ENCODE measurements at places on chromosomes 7 and 10.

DNA sequence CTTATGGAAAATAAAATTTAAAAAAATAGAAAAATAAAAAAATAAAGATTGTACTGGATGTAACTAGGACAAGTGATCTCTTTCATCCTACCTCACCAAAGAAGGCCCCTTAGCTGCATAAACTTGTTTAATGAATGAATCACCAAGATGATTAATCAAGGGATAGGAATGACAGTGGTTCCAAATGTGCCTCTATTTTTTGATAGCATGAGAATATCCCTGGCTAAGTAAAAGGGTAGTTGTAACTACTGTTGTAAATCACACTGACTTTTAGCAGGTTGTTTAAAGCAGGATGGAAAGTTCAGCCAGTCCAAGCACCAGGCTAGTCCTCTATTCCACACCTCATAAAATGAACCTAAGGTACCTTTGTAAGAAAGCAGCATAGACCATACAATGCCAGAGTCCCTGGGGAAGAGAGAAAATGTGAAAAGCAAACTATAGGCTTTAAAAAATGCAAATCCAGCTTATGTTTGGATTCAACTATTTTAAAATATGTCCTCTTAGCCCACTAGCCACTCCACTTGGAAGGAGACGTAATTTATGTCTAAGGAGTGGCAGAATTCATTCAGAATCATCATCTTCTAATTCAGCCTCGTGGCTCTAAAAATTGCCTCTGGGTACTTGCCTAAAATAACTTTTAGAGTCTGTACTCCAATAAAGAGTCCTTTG lies 126.8 kb downstream of the SKIDA1 start:
- DNase-seq: peak; percentile 26

DNA sequence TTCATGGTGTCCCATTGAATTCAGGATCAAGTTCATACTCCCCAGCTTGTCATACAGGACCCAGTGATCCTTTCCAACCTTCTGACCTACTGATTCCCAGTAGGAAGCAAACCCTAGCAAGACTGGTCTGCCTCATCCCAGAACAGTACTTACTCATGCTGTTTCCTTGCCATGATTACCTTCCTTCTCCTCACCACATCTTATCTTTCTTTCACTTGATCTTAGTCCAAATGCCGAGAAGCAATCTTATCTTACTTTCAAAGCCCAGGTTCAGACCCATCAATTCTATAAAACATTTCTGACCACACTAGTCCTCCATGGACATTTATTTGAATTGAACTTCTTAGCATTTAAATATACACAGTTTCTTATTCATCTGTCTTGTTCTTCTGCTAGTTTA lies 26.6 kb upstream of the ATRNL1 start:
- DNase-seq: no peak

DNA sequence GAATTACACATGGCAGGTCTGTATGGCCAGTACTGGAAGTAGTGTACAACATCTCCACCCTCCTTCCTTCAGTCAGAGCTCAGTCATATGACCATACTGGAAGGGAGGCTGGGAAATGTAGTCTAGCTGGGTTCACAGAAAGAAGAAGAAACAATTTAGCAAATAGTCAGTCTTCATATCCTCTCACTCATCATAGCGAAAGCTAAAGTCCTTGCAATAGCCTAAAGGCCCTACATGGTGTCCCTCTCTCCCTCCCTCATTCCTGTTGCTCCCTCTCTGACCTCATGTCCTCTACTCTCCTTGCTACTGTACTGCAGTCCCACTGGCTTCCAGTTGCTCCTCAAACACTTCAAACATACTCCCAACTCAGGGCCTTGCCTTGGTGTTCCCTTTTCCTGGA lies 4.3 kb upstream of the CALU start:
- no peak for DNase-seq

DNA sequence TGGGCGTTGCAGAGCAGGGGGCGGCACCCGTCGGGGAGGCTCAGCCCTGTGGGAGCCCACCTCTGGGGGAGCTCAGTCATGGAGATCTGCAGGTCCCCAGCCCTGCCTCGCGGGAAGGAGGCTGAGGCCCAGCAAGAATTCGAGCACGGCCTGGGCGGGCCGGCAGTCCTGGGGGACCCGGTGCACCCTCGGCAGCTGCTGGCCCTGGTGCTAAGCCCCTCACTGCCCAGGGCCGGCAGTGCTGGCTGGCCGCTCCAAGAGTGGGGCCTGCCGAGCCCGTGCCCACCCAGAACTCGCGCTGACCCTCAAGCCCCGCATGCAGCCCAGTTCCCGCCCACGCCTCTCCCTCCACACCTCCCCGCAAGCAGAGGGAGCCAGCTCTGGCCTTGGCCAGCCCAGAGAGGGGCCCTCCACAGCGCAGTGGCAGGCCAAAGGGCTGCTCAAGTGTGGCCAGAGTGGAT lies 76.2 kb downstream of the TMEM26 start:
- no peak for DNase-seq

DNA sequence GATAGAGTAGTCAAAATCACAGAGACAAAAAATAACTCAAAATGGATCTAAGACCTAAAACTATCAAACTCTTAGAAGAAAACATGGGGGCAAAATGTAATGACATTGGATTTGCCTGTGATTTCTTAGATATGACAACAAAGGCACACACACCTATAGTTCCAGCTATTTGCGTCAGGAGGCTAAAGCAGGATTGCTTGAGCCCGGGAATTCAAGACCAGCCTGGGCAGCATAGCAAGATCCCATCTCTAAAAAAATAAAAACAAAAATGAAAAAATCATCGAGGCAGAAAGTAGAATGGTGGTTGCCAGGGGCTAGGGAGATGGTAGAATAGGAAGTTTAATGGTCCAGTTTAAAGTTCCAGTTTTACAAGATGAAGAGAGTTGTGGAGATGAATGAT lies 113.3 kb downstream of the NRF1 start:
- no peak for DNase-seq

GRCh38 chr10:65571011-65571570 lies 1354.7 kb upstream of the LRRTM3 start:
- DNase-seq: peak; percentile 32

DNA sequence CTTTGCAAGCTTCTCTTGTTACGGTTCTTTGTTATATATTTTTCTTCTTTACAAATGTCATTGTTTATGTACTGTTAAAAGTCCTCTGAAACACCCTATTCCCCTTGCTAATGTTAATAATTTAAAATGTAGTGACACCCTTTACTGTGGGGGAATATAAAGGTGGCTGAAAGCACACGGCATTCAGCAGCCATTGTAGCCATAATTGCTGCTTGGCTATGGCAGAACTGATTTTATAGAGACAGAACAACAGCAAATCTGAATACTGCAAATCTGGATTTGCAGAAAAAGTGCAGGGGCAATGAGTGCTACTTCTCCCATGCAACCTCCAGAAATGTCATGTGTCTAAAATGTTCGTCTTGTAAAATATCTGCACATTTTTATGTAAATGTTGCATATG lies 3.7 kb upstream of the WASL start:
- no peak for DNase-seq

DNA sequence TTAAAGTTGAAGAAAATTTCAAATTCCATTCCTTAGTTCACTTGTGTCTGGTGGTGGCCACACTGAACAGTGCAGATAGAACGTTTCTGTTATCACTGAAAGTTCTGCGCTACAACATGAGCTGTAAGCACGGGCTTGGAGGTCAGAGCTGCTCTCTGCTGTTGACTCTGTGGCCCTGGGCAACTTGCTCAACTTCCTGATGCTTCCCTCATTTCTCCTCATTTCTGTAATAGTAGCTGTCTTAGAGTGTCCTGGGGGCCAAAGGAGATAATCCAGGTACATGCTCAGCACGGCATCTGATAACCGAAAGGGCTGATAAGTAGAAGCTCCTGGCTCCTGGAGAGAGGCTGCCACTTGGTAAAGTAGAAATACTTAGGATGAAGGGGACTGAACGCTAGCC lies 92.3 kb upstream of the DUSP5 start:
- DNase-seq: no peak

DNA sequence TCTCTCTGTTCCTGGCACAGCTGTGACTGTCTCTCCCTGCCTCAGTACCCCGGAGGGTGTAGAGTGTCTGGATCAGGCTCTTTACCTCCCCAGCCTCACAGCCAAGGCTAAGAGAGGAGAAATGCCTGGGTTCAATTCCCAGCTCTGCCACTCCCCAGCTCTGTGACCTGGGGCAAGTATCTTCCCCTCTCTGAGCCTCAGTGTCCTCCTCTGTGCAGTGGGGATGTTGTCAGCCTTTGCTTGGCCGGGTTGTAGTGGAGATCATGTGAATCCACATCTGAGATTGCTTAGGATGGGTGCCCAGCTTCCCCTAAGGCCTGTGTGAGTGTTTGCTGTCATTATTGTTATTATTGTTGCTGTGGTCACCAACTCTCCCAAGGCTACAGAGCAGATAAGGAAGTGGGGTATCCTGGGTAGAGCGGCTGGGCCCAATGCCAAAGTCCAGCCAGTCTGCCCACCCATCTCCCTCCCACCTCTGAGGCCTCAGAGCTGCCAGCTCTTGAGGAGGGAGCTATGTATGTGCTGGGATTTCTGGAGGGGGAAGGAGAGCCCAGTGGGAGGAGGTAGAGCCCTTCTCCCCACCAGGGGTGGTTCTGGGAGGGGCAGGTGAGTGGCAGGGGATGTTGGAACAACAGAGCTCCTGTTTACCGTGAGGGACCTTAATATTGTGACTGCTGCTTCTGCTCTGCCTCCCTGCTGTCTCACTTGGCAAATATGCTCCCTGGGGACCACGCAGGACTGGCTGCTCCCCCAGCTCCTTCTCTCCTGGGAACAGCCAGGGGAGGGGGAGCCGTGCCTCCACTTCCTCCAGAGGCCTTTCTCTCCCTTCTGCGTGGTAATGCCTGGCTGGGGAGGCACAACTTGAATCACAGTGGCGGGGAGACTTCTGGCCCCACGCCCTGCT lies 170.5 kb downstream of the RPS24 start:
- no peak for DNase-seq

GRCh38 chr7:99195867-99196266 lies 12.0 kb downstream of the KPNA7 start:
- no peak for DNase-seq

DNA sequence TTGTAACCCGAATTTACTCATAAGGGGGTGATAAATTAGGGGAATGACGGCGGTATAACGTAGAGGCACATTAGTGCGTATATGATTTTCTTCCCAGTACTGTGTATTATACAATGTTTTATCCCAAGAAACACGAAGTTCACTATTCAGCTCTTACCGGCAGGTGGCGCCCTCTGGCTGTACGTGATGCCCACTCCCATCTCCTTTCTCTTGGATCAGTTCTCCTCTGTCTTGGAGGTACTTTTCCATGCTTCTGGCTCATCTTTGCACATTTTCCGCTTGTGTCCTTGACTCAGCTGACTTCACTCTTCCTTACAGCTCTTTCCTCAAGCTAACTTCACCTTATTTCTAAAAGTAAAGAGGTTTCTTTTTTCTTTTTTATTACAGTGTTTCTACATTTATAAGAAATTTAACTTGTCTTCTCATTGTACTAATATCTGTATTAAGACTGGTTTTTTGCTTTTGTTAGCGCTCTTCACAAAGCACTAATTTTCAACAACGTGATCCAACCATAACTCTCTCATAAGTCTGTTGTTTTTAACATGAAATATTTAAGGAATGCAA lies 21.3 kb downstream of the TMEM176B start:
- peak; percentile 84 for DNase-seq

GRCh38 chr7:103541026-103541425 lies 95.0 kb upstream of the SLC26A5 start:
- DNase-seq: no peak

DNA sequence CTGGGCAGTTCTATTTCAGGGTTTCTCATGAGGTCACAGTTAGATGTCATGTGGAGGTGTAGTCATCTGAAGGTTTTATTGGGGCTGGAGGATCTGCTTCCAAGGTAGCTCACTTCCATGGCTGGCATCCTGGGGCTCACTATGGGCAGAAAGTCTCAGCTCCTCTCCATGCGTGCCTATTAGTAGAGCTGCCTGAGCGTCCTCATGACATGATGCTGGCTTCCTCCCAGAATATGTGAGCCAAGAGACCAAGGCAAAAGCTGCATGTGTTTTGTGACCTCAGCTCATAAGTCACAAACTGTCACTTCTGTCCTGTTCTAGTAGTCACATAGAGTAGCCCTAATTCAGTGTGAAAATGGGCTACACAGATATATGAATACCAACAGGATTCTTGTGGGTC lies 524.4 kb downstream of the SUGCT start:
- DNase-seq: no peak

GRCh38 chr7:31651234-31652062 lies 35.6 kb upstream of the PPP1R17 start:
- no peak for DNase-seq

DNA sequence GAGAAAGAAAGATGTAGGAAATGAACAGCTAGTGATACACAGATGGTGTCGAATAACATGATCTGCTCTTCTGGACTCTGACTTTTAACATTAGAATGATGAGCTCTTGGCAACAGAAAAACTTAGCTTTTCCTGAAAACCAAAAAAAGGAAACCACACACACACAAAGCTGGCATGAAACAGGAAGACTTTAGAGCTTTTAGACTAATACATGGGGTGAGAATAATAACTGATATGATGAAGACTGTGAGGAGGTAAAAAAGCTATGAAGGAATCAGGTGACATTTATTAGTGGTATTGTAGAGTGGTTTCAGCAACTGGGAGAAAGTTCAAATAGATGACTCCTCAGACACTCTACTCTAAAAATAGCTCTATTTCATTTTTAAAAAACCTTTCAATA lies 491.9 kb downstream of the PARD3 start:
- no peak for DNase-seq

GRCh38 chr7:70060298-70061068 lies 462.2 kb downstream of the AUTS2 start:
- no peak for DNase-seq

GRCh38 chr10:10326116-10326515 lies 691.6 kb upstream of the CELF2 start:
- DNase-seq: no peak

- peak; percentile 59 for DNase-seq
Observed at GRCh38 chr7:101315336-101315735, 6.3 kb downstream of the IFT22 start.

DNA sequence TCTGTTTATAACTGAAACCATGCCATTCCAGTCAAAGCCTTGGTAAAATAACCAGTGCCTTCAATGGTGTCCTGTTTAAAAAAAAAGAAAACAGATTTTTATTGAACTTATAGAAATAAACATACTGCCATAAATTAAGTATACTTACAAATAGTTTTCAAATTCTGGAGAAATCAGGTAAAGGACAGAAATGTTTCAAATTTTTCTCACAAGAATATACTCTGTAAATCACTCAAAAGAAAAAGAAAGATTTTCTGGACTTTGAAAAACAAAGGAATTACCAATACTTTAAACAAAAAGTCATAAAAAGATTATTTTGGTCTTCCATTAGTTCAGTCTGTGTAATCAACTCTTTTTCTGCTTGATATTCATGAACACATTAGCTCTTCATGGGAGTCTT lies 23.9 kb downstream of the MRPL32 start:
- DNase-seq: no peak

- peak; percentile 89 for DNase-seq
Observed at GRCh38 chr10:50621968-50622705, 1.6 kb downstream of the SGMS1 start.

- no peak for DNase-seq
Observed at GRCh38 chr7:25029075-25029474, 49.1 kb upstream of the OSBPL3 start.

Measured in RKO (cell line).